ENCODE measurements at places on chromosomes 12 and 14.

DNA sequence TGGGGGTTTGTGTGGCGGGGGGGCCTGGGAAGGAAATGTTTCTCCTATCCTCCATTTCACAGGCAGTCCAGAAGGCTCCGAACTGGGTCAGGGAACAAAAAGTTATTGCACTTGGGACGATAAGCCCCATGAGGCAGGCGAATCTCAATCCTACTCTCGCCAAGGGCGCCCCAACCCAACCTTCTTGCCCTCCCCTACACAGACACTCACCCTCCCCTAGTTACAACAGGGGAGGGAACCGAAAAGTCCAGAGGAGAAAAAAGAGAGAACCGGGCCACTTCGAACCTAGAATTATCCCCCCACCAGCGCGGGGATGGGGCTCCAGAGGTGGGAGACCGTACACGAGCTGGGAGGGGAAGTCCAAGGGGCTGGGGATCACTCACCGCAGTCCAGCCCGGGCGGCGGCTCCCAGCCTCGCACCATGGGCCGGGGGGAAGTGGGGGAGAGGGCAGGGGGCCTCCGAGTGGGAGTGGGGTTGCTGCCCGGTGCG, 357 bp downstream of the HOMEZ start:
- DNase-seq: no peak

DNA sequence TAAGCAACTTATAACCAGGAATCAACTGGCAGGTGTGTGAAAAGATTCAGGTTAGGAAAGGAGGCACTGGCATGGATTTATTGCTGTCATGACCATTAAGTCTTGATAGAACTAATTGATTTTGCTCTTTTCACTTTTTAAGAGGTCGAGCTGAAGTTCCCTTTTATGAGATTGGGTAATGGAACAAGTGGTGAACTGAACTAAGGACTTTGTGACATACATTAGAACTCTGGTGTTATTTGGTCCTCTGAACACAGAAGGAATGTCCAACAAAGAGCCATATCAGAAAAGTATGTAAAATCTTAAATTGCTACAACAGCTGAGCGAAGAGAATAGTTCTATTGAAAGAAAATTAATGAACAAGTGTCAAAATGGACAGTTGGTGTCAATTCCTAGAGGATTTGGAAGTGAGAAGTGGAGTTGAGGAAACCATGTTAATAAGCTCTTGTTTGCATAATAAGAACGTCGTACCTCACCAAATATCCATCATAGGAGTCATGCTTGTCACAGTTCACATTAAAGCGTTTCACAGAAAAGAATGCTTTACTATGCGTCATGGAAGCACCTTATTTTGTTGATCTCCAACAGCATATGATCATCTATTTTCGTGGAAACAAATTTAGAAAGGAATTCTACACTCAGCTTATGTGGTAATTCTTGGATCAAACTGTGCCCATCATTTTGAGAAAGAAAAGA, 8.4 kb upstream of the MYF6 start:
- DNase-seq: no peak

DNA sequence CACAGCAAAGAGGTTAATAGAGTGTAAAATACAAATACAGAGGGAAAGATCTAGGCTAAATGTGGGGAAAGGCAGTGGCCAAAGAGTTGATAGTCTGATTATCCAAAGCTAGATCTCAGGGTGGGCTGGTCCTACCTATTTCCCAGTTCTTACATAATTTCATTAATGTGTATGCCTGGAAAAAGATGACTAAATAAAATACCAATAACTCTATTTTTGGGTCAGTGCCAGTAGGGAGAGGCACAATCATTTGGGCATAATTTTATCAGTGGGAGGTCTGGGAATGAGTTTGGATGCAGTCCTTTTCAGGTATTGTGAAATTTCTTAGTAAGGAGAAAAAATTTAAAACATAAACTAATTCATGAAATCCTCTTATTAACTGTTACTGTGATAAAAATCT, 30.6 kb upstream of the CLEC14A start:
- no peak for DNase-seq

DNA sequence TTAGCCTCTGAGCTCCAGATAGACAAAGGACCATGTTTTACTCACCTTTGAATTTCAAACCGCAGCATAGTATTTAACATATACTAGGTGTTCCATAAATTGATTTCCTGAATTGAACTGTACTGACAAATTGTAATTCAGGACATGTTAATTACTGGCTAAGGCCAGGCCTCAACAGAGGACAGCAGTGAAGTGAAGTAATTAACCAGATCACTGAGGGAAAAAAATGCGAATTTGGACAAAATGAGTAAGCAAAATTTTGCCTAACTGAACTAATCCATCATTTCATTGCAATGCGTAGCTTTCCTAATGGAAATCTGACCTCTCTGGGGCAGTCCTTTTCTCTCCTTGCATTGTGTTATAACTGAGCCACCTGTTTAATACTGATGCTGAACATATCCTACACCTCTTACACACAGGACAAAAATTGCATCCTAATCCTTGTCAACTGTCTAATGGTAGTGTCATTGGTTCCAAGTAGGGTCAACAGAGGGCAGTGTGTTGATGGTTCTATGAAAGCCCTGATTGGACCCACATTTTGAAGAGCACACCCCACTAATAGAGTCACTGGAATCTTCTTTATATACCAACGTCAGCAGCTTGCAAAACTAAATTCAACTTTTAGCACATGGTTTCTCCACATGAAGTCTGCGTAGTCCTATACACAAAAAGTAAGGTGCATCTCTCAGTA, 148.4 kb downstream of the SLC25A21 start:
- DNase-seq: no peak

DNA sequence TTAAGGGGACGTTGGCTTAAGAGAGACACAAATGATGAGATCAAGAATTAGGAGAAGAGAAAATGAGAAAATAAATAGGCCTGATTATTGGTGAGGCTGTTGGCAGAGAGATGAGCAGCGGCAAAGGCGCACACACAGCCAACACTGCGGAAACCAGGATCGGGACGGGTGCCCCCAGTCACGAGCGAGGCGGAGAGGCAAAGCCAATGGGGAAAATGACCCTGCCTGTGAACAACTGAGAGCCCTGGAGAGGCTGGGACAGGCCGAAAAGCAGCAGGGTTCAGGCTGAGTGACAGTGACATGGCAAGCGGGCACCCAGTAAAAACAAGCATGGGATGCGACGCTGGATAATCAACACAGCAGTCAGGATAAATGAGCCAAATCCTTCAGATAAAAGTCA, 21.0 kb downstream of the SLC15A4 start:
- DNase-seq: no peak

DNA sequence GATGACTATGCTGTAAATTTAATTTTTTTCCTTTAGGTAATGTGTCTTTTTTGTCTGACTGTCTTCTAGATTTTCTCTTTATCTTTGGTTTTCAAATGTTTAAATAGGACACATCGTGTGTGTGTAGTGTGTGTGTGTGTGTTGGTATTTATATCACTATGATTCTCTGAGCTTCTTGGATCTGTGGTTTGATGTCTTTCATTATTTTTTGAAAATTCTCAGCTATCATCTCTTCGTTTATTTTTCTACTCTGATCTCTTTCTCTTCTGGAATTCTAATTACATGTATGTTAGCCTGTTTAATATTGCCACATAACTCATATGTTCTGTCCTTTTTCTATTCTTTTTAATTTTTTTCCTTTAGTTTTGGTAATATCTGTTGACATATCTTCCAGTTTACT, 73.5 kb upstream of the OR10AD1 start:
- DNase-seq: no peak

DNA sequence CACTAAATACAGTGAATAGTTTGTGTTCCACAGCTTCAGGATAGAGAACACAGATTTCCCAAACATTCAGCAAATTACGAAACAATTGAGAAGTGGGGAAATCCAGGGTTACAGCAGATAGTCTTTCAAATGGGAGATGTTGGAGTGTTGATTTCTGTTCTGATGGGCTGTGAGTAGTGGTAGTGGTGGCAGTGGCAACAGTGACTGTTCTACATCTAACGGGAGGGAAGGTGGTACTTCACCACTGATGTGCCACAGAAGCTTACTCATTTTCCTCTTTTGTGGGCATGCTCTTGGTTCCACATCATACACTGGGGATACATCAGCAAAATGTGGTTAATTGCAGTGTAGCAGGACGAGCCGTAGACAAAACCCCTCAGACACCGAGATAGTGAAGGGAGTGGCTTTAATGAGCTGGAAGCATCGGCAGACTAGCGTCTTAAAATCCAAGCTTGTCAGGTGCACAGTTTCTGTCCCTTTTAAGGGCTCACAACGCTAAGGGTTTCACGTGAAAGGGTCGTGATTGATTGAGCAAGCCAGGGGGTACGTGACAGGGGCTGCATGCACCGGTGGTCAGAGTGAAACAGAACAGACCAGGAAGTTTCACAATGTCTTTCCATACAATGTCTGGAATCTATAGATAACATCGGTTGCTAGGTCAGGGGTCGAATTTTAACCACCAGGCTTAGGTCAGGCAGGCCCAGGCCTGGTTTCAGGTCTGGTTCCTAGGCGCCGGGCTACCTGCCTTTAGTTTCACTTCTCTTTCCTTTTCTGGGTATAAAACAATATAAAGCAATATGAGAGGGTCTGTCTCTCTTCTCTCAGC, 330.6 kb upstream of the FBXO33 start:
- DNase-seq: no peak

- no peak for DNase-seq
Observed at GRCh38 chr12:24268663-24269186, 319.3 kb upstream of the SOX5 start.

- DNase-seq: no peak
Observed at GRCh38 chr12:102474438-102475064, 5.8 kb downstream of the IGF1 start.

GRCh38 chr12:116441292-116441691, 117.9 kb upstream of the MAP1LC3B2 start:
- no peak for DNase-seq

GRCh38 chr12:131430158-131430742, 280.6 kb upstream of the SFSWAP start:
- no peak for DNase-seq

- peak; percentile 44 for DNase-seq
Observed at GRCh38 chr12:25583545-25583944, 30.5 kb upstream of the LMNTD1 start.

GRCh38 chr12:26403601-26404000, 208.2 kb downstream of the SSPN start:
- DNase-seq: no peak

DNA sequence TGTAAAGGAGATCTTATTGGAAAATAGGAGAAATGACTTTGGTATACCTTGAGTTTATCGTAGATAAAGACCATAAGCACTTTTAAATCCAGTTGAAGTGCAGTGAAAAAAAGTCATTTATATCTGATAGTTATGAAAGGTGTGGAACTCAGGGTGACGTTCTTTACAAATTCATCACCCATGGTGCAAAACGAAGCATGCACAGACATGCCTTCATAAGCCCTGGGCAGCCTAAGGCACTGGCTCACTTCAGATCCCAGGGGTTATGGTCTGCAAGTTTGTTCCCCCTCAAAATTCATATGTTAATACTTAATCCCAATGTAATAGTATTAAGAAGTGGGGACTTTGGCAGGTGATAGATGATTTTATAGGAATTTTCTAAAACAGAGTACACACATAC, 1216.4 kb upstream of the USP15 start:
- no peak for DNase-seq

- no peak for DNase-seq
Observed at GRCh38 chr14:61282746-61283145, 1.6 kb upstream of the TMEM30B start.

GRCh38 chr12:63056649-63057048, 94.4 kb downstream of the AVPR1A start:
- no peak for DNase-seq

- DNase-seq: no peak
Observed at GRCh38 chr12:14920475-14921126, 17.7 kb downstream of the ERP27 start.

GRCh38 chr14:50082308-50082742, 34.0 kb downstream of the VCPKMT start:
- no peak for DNase-seq

GRCh38 chr12:64099397-64099796, 122.7 kb downstream of the KICS2 start:
- DNase-seq: no peak

- DNase-seq: no peak
Observed at GRCh38 chr14:71361336-71361735, 454.1 kb downstream of the PCNX1 start.

DNA sequence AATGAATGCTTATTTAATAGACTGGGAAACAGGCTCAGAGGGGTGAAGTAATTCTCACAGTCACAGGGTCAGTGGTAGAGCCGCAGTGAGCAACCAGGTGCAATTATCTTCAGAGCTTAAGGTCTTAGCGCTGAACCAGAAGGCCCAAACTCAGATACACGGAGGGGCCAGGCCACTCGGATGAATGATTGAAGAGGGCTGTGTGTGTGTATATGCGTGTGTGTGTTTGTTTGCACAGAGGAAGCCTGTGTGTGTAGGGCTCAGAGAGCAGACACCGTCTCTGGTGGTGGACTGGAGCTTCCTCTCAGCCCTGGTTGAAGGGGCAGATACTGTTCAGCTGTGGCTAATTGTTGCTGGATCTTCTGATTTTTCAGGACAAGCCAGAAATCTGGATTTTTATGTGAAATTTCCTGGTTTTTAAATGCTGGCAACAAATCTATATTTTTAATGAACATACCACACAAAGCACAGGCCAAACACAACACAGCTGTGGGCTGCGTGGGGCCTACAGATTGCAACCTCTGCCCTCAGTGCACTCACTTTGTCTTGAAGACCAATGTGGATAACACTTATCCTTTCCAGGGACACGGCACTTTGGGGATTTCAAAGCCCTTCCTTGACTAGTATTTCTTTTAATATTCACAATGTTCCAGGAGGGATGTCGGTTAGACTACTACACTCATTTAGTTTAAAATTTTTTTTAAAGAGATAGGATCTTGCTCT, 94.5 kb upstream of the NRXN3 start:
- DNase-seq: no peak

DNA sequence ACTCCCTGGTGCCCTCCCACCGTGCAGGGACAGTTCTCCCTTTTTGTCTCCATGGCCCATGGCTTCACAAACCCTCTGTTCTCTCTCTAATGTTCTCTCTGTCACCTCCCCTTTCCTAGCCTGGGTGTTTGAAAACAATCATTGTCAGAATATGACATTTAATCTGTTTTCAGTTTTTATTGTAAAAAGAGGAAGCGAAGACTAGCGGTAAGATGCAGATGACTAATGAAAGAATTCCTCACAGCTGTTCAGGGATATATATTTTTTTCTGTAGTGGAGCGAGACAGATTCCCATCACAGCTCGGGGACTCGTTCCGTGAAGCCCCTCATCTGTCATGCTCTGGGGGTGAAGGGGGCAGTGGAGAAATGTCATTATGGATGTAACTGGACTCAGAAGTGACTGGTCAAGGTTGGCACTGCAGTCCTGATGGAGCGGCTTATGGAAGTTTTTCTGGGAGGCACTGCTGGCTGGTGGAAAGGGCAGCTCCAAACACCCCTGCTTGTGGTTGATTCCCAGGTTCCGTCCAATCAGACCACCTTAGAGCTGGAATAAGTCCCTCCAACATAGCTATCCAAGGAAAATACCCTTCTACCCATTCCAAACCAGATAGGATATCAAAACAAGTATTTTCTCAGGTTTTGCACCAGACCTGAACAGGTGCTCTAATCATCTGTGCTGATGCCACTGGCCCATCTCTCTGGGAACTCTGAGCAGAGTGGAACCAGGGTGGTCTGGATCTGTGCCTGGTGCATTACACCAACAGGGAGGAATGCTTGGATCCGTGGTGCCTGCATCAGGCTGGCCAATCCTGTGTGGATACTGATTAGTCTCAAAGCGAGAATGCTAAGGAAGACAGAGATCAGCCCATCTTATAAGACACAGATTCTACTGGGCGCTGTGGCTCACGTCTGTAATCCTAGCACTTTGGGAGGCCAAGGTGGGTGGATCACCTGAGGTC, 84.7 kb downstream of the GPATCH2L start:
- DNase-seq: no peak
